Activated CD4-positive, alpha-beta T cell treated with anti-CD3 and anti-CD28 coated beads, Interleukin-2, amount 10 ng/mL, durations not matched to agents 24 days and 14 days (primary cell): ENCODE measurements at places on chromosomes 11 and 22.
A peak's percentile ranks its signal among the peaks of the same experiment; 100 is the strongest.

- DNase-seq = no peak
Observed at GRCh38 chr22:26245001-26245400, 75.7 kb downstream of the SEZ6L start.

DNA sequence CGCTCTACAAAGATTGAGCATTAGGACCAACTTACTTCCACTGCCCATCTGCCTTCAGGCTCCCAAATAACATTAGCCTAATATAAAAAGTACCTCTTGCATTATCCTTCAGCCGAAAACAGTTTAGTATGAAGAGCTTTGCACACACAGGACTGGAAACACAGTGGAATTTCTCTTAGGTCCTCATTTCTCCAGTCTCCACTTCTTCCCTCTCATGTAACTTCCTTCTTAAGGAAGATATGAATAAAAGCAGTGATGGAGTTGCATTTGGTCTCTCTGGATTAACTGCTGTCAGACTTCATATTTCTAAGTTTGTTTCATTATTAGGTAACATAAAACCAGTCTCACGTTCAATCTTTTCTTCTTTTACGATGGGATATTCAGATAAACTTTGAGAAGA, 5.6 kb upstream of the MPEG1 start:
- DNase-seq = no peak

GRCh38 chr11:14499178-14499559, 442 bp downstream of the COPB1 start:
- DNase-seq = peak; percentile 82

GRCh38 chr22:37432708-37433054, 5.4 kb upstream of the ELFN2 start:
- DNase-seq = no peak

GRCh38 chr11:548700-549603, 11.6 kb downstream of the LMNTD2 start:
- no peak for DNase-seq

DNA sequence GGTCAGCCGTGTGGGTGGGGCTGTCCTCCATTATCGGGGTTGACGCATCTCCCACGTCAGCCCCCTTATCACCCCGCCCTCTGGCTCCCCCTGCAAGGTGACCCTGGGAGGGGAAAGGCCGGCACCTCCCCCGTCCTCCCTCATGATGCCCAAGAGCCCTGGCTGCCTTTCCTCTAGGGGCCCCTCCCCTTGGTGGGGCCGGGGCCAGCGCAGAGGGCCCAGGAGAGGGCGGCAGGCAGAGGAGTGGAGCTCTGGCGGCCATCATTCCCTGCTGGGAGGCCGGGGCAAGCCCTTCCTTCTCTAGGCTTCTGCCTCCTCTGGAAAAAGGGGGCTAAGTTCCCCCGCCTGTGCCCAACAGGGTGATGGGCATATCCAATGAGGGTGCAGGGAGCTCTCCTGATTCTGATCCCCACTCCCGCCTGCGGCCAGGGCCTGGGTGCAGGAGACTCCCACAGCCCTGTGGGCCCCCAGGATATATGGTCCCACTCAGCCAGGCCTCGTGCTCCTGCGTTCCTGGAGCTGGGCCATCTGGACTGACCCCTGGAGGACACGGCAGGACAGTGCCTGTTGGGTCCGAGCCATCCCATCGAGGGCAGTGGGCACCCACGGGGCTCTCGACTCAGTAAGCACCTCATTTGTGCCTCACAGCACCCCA, 12.3 kb downstream of the MYRF start:
- DNase-seq = no peak

GRCh38 chr11:124070915-124071622, 29.9 kb upstream of the OR10G7 start:
- DNase-seq = peak; percentile 88

GRCh38 chr11:58712531-58712930, 19.2 kb downstream of the GLYAT start:
- DNase-seq = no peak
